SW 1271 (cell line): ENCODE measurements at places on chromosomes 11 and 22.

- DNase-seq, result no peak
Measured at GRCh38 chr11:87236368-87236767, 198.6 kb downstream of the TMEM135 start.

DNA sequence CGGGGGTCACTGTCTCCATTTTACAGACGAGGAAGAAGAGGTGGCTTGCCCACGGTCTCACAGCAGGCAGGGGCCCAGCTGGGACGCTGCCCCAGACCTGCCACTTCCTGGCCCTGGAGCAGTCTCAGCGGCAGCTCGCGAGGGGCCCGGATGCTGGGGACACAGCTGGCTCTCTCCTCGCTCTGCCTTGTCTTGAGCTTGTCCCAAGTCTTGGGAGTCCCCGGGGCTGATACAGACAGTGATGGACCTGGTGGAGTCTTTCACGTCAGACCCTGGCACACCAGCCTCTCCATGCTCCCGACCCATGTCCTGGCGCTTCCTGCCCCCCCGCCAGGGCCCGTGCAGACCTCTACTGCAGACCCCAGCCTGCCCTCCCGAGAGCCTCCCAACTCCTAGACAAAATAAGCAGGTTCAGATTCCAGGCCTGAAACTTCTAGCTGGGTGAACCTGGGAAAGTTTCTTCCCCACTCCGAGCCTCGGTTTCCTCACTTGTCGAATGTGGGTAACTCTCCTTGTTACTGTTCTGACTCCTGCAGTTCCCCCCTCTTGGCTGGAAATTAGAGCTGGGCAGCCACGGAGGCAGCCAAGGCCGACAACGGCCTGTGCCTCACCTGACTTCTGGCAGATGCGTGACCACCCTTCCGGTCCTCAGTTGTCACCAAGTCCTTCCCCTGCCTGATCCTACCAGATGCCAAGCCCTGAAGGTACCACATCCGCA, 145.4 kb downstream of the CACNA1I start:
- DNase-seq, result no peak

DNA sequence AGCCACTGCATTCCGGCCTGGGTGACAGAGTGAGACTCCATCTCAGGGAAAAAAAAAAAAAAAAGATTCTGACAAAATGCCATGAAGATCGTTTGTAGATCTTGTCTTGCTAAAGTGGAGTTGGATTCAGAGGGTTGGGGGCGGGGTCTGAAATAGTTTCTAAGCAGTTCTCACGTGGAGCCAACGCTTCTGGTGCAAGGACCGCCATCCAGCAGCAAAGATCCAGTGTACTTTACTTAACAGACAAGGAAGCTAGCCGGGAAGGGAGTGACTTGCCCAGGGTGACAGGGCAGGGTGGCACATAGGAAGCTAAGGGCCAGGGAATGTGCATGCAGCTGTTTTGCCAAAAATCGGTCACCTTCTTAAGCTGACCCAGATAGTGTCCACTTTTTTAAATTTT, 27.4 kb downstream of the APOL1 start:
- DNase-seq, result no peak

GRCh38 chr11:115080923-115081680, 402.8 kb downstream of the NXPE2 start:
- DNase-seq, result no peak

DNA sequence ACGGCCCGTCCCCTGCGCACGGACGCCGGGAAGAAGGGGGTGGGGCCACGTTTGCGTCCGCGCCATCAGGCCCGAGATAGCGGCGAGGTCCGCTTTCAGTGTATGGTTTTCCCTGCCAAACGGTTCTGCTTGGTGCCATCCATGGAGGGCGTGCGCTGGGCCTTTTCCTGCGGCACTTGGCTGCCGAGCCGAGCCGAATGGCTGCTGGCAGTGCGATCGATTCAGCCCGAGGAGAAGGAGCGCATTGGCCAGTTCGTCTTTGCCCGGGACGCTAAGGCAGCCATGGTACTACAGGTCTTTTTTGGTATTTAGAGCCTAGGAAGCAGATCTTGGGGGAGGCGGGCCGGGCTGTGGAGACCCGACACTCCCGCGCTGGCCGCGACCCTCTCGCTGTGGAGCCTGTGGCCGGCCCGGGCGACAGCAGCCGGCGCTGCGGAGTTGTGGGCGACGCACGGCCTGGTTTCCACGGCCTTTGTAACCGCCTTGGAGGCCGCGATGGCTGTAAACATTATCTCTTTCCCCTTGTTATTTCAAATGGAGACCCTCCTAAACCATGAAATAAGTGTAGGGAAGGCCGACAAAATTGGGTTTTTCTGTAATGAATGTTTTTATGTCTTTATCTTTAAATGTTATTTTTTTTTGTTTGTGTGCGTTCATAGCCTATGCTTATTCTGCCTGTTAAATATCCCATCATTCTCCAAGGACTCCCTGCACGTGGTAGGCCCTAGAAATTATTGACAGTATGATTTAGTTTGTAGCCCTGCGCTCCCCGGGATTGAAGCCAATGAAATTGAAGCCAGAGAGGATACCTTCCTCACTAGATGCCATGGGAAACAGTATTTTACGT, at the start of gene AASDHPPT:
AASDHPPT (plus strand) TSS at position 54 of the 847 bp plus-strand sequence; CDS start at position 103, 49 bp downstream.
- peak; percentile 71 for DNase-seq

GRCh38 chr22:33923660-33924246, 3.5 kb upstream of the LARGE1 start:
- DNase-seq, result no peak

GRCh38 chr11:106397787-106398501, 320.5 kb downstream of the AASDHPPT start:
- DNase-seq, result no peak

DNA sequence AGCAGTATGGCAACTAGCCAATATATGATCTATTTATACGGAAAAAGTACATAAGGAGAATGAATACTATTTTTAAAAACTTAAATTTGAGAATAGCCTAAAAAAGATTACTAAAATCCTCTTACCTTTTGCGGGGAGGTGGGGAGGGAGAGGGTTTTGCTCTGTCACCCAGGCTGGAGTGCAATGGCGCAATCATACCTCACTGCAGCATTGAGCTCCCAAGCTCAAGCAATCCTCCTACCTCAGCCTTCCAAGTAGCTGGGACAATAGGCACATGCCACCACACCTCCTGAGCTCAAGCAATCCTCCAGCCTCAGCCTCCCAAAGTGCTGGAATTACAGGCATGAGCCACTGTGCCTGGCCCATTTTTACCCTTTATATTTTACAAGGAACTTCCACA, 82.0 kb downstream of the TTC28 start:
- DNase-seq, result no peak

DNA sequence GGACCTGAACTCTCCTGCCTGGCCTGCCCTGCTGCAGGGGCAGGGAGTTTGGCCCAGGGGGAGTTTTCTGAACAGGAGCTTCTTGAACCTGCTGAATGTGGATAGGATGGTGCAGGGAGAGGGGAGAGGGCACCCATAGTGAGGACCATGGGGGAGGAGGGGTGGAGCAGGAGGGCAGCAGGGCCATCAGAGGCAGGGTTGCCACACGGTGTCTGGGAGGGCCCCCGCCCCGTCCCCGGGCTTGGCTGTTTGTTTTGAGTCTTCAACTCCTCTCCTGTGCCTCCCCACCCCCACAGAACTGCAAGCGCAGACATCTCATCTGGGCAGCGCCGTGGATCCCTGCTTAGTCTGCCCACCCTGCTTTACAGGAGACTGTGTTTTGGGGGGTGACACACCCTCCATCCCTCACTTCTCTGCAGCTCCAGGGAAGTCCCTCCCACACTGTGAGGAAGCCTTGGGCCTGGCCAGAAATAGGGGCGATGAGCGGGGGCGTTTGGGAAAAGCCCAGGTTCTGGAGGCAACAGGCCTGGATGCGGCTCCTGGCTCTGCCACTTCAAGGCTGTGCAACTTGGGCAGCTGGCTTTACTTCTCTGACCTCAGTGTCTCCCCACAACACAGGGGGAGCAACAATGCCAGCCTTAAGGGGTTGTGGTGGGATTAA, 14.4 kb downstream of the NFAM1 start:
- no peak for DNase-seq

GRCh38 chr11:9604134-9604533, 30.7 kb downstream of the WEE1 start:
- no peak for DNase-seq

DNA sequence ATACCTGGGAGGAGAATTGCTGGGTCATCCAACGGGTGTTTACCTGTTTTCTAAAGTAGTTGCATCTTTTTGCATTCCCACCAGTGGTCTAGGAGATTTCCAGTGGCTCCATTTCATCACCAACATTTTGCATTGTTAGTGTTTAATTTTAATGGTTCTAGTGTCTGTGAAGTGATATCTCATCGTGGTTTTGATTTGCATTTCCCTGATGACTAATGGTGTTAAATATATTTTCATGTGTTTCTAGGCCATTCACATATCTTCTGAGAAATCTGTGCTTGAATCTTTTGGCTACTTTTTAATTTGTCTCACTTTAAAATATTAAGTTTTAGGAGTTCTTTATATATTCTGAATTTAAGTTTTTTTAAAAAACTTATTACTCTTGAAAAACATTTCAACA, 439.6 kb downstream of the TMEM135 start:
- DNase-seq, result no peak

- DNase-seq, result no peak
Measured at GRCh38 chr11:79809487-79809886, 368.7 kb upstream of the TENM4 start.

DNA sequence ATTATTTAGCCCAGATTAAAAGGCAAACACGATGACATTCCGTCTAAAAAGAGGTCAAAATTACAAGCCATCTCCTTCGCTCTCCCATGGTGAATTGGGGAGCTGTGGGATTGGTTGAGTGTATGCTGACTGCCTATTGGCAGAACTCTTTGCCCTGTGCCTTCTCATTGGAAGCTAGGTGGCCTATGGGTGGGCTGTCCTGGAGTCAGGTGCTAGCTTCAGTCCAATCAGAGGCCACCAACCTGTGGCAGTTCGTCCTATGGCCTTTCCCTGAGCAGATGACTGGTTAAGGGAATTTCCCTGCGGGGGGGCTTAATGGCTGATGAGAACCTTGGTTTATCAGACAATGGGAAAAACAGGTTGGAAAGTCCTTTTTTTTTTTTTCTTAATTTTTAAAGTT, 3.2 kb upstream of the MTMR3 start:
- peak; percentile 8 for DNase-seq
